Activated naive CD4-positive, alpha-beta T cell treated with anti-CD3 and anti-CD28 coated beads for 36 hours (primary cell): ENCODE measurements at places on chromosomes 12 and 14. TPM values are rescaled to one million over a fixed set of nuclear protein-coding genes. Genes with fewer than 3 reads are reported as not detected.

MIA2 gene
- total RNA-seq = 19.9 TPM

GLS2 gene
- total RNA-seq = 5.5 TPM

TXNDC16 gene
- 4.6 TPM for total RNA-seq

DNA sequence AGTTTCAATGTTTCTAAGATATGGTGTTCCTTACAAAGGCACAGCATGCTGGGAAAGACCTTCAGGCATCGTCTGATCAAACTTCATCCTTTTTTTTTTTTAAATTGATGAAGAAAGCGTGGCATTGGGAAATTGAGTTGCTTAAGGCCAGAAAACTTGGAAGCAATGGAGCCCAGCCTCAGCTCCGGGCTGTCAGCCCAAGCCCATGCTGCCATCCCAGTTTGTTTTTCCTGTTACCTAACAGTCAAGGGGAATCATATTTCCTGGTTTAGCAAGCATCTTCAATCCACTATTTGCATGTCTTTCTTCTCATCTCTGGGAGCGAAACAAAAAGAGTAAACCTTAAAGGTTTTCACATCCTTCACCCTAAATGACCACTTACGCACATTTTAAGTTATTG, 200.2 kb downstream of the CHST11 start:
- no peaks in the 10 kb centered on the region for H3K27me3 ChIP-seq
- H3K27ac ChIP-seq = no peak overlapping the region
- no peak overlapping the region for H3K4me3 ChIP-seq
- H3K4me1 ChIP-seq = peaks cover 8% of the 10 kb centered on the region
- DNase-seq = no peak
- H3K36me3 ChIP-seq = no peaks in the 10 kb centered on the region

DNA sequence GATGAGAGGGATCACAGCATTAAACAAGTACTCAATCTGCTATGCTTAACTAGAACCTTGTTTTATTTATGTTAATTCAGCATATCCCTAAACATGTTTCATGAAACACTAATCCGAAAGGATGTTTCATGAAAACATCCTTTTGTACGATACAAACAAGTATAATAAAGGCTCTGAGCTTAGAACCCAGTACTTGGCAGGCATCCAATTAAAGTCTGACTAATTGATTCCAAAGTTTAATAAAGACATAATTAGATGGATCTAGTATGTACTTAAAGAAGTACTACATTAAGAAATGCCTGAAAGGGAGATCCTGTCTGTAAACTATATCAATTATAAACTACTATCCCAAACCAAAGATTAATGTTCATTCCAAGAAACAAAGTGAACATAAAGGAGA, 51.8 kb downstream of the SCAF11 start:
- no peak for DNase-seq
- peaks cover 4% of the 10 kb centered on the region for H3K4me1 ChIP-seq
- no peak overlapping the region for H3K4me3 ChIP-seq
- H3K27ac ChIP-seq = no peak overlapping the region
- H3K27me3 ChIP-seq = no peaks in the 10 kb centered on the region

GRCh38 chr12:49295082-49295936, at the start of gene PRPH:
Gene PRPH, plus strand, starts transcription at chr12:49295147. Its CDS starts 54 bp downstream, at chr12:49295201.
- no peak for DNase-seq
- H3K4me1 ChIP-seq = peaks cover 12% of the 10 kb centered on the region
- H3K27me3 ChIP-seq = peaks cover 47% of the 10 kb centered on the region
- H3K36me3 ChIP-seq = no peaks in the 10 kb centered on the region
- no peak within 1 kb of the TSS for H3K27ac ChIP-seq

- no peak overlapping the region for H3K4me3 ChIP-seq
- no peak for DNase-seq
- no peak overlapping the region for H3K27ac ChIP-seq
- peaks cover 15% of the 10 kb centered on the region for H3K4me1 ChIP-seq
- H3K36me3 ChIP-seq = no peaks in the 10 kb centered on the region
Observed at GRCh38 chr14:105165761-105166485, 2.7 kb downstream of the JAG2 start.

GRCh38 chr12:106583242-106584103, 669 bp downstream of the RFX4 start:
- H3K36me3 ChIP-seq = no peaks in the 10 kb centered on the region
- H3K27me3 ChIP-seq = peaks cover 83% of the 10 kb centered on the region
- peak overlapping the region; percentile 33 for H3K4me3 ChIP-seq
- DNase-seq = no peak
- H3K4me1 ChIP-seq = peaks cover 36% of the 10 kb centered on the region
- H3K27ac ChIP-seq = peak overlapping the region; percentile 46

GRCh38 chr14:94045101-94045500, 19.0 kb downstream of the OTUB2 start:
- H3K36me3 ChIP-seq = peaks cover 10% of the 10 kb centered on the region
- DNase-seq = no peak
- no peak overlapping the region for H3K4me3 ChIP-seq
- no peaks in the 10 kb centered on the region for H3K4me1 ChIP-seq
- no peaks in the 10 kb centered on the region for H3K27me3 ChIP-seq
- H3K27ac ChIP-seq = no peak overlapping the region
